ENCODE measurements at places on chromosomes 11 and 22.

DNA sequence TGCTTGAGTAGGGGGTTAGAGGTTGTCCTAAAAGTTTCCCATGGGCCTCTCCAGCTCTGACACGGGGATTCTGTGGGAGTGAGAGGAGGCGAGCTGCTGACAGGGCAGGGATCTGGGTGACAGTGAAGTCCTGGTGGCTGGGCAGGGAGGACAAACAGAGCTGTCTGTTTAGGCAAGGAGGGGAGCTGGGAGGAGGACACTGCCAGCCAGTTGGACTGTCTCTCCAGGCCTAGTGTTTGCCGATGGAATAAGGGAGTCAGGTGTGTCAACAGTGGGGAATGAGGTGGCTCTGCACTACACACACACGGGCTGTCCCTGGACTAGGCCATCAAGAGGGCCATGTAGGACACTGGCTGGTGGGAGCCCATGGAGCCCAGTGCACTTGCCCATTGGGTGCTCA, 20.6 kb upstream of the SYT7 start:
- DNase-seq = no peak

DNA sequence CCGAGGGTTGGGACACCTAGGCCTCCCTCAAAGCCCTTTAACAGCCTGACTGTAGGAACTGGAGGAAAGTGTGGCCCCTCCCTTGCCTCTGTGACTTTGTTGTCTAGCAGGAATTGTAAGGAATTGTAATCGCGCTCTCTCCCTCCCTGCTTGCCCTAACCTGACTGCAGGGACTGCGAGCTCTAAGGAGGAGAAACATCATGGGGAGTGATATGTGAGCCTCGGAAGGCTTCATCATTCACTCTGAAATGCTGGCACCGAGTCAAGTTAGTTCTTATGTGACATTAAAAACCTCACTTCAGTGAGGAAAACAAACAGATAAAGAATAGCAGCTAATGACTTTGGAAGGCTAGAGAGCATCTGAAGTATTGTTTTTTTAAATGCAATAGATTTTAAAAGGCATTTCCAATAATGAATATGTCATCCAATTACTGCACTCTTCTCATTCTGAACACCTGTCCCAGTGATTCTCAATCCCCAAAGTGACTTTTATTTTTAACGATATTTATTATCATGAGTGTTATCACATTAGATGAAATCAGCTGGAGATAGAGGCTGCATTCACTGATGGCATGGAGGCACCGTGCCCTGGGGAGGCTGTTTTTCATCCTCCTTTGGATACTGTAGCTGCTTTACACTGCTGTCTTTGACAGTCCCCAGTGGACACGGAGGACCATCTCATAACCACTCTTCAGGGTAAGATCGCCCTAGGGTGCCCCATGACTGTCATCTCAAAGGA, 58.5 kb upstream of the NTM start:
- DNase-seq = no peak

DNA sequence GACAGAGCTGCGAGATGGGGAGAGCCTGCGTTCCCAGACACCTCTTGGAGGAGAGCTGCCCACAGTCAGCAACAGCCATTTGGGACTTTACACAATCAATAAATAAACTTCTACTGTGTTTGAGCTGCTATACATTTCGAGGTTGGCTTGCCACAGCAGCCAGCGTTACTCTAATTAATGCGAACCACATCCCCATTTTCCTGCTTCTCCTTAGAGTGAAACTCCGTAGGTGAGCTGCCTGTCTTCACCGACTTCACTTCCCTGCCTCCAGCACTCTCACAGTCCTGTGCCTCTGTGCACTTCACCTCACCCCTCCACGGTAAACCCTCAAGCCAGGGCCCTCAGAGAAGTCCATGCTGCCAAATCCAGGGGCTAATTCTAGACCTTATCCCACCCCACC, 5.9 kb upstream of the SLC22A12 start:
- DNase-seq = no peak

DNA sequence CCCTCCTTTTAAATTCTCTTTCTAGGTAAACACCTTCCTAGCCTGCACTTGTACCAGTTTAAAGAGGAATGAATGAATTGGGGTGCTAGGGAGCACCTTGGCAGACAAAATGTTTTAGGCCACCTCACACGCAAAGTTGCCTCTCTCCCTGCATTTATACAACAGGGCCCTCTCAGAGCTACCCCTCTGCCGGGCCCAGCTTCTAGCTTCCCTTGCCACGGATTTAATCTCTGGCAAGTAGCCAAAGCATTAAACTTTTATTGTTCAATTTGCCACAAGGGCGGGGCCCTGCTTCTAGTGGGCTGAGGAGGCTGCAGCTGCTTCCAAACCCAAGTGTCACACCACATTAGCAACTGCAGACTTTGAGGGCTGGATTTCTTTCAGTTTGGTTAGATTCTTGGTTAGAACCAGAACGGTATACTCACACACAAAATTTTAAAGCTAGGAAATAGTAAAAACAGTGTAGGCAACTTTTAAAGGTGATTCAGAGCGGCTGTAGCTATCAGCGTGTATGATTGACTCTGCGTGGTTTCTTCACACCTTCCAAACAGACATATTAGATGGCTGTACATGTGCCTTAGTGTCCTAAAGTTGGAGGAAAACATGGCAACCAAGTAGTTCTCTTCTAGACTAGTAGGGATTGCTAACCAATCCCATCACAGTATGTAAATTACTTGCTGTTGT, 6.5 kb downstream of the KREMEN1 start:
- DNase-seq = no peak

GRCh38 chr11:132064987-132065620, 694.7 kb downstream of the NTM start:
- no peak for DNase-seq

GRCh38 chr11:117882311-117882905, 6.0 kb upstream of the FXYD6 start:
- no peak for DNase-seq

GRCh38 chr22:38177926-38178604, 3.6 kb downstream of the PLA2G6 start:
- DNase-seq = no peak

GRCh38 chr11:28835317-28835716, 727.1 kb downstream of the METTL15 start:
- no peak for DNase-seq

DNA sequence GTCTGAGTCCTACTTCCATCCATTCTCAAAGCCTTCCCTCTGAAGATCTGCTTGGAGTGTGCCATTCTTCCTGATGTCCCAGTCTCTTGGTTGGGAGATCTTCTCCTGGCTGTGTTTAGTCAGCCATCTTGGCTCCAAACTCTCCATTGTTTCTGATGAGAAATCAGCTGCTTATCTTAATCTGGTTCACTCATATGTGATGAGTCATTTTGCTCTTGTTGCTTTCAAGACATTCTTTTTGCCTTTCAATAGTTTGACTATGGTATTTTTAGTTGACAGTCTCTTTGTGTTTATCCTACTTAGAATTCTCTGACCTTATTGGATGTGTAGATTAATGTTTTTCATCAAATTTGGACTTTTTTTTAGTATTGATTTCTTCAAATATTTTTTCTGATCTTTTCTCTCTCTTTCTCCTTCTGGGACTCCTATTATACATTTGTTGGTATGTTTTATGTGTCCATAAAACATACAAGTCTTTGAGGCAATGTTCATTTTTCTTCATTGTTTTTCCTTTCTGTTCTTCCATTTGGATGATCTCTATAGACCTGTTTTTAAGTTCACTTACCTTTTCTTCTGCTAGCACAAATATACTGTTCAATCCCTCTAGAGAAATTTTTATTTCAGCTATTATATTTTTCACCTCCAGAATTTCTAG, 77.2 kb upstream of the CLPB start:
- DNase-seq = no peak

- no peak for DNase-seq
These were observed 46.9 kb downstream of the CELSR1 start for GRCh38 chr22:46490538-46490937.

- DNase-seq = no peak
These were observed 40.5 kb downstream of the LRRC32 start for GRCh38 chr11:76629853-76630599.

DNA sequence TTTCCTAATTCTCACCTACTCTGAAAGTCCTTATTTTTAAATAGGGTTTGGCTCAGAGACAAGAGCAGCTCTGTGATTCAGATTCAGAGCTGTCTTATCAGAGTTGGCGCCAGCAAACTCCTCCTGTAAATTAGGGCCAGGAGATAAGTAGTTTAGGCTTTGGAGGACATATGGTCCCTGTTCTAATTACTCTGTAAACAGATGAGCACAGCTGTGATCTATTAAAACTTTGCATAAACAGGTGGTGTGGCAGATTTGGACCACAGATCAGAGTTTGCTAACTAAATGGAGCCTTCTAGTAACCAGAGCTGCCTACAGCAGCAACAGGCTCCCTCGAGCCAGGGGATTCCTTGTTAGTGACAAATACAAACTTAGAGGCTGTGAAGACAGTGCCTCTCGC, 27.9 kb downstream of the YPEL1 start:
- DNase-seq = no peak

DNA sequence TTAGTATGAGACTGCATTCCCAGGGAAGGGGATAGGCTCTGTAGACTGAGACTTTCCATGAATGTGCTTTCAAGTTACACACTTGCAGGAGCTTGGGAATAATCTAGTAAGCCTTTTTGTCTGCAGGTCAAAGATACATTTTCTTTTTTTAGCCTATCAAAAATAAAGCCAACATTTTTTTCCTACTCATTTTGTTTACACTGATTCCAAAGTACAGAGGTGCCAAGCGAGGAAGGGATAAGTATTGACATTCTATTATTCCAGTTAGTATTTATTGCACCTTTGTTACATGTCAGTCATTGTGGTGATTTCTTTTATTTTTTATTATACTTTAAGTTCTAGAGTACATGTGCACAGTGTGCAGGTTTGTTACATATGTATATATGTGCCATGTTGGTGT, 413.0 kb upstream of the CHORDC1 start:
- DNase-seq = no peak

GRCh38 chr22:42432818-42433217, 615 bp upstream of the NFAM1 start:
- no peak for DNase-seq

GRCh38 chr22:19638282-19639015, 75.9 kb upstream of the SEPTIN5 start:
- DNase-seq = no peak

DNA sequence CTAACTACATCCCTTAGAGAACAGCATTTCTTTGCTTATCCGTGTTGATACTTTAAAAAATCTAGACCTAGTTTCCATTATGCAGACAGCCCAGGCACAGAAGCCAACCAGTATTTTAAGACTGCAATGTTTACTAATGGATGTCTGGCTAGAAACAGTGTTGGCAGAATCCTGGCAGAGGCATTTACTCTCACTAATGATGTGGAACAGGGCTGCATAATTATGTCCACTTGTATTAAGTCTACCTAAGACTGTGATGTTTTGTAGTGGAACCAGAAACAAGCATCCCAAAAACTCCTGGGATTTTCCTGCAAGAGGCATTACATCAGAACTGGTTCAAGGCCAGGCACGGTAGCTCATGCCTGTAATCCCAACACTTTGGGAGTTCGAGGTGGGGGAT, 50.2 kb upstream of the PICALM start:
- DNase-seq = no peak

- DNase-seq = no peak
These were observed 78.8 kb downstream of the TMPRSS5 start for GRCh38 chr11:113627297-113627696.

- DNase-seq = no peak
These were observed 77.1 kb downstream of the RBMXL2 start for GRCh38 chr11:7165911-7166310.
